ENCODE measurements at places on chromosomes 1 and 21. TPM values are rescaled to one million over a fixed set of nuclear protein-coding genes. Genes with fewer than 3 reads are reported as not detected.

SLC9C2 gene
- polyA plus RNA-seq: 0.07 TPM

TMEM167B gene
- 25.5 TPM for polyA plus RNA-seq

THEM5 gene
- not detected for polyA plus RNA-seq

DCDC2B gene
- polyA plus RNA-seq: not detected

OR2L5 gene
- polyA plus RNA-seq: not detected

MXRA8 gene
- 82.1 TPM for polyA plus RNA-seq

OPTC gene
- polyA plus RNA-seq: not detected

SLAMF6 gene
- polyA plus RNA-seq: 0.73 TPM

HORMAD1 gene
- 0.07 TPM for polyA plus RNA-seq

Measured in adipose tissue (tissue), 3 donors.